ENCODE measurements at places on chromosomes 12 and 14.

DNA sequence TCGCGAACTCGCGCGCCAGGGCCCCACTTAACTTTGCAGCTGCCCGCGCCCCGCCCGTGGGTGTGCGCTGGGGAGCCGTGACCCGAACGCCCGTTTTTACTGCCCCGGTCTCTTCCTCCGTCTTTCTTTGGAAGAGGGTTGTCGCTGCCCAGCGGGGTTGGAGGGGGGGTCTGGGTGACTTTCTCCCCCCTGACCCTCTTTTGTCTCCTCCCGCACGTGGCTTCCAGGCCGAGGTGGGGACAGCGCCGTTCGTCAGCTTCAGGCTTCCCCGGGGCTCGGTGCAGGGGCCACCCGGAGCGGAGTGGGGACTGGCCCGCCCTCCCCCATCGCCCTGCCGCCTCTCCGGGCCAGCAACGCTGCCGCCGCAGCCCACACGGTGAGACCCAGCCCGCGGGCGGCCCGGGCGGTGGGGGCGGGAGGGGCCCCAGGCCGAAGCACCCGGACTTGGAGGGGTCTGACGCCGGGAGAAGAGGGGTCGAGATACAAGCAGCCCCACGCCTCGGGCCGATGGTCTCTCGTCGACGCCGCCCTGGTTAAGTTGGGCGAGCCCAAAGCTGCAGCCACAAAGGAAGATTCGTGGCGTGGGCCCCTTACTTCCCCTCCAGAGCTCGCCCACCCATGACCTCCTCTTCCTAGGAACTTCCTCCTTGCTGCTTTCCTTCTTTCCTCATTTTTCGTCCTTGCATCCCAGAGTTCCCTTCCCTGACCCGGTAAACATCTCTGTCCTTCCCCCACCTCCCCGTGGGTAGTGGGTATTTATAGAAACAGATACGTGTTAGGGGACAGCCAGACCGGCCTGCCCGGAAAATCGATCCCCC lies 1.2 kb downstream of the DYRK2 start:
- DNase-seq = peak; percentile 18

DNA sequence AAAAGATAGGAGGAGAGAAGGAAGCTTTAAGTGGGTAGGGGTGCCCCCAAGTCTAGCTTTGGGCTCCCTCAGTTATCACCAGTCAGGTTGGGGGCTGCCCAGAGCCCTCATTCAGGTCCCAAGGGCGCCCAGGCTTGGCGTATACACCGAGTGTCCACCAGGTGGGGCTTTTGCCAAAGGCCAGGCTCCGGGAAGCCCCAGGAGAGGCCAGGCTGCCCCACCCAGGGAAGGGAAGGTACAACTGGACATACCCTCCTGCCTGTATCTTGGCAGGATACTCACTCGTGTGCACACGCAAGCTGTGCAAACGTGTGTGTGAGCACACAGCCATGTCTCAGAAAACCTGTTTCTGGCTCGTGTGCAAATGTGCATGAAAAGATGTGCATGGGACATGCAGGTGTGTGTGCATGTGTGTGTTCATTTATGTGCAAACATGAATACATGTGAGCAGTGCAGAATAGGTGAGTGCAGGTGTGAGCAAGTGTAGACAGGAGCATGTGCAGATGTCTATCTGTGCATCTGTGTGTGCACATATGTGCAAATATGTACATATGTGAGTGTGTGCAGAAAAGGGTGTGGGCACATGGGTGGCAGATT lies 103.9 kb upstream of the MYL2 start:
- no peak for DNase-seq

GRCh38 chr14:49310298-49310697 lies 275.9 kb downstream of the RPS29 start:
- no peak for DNase-seq

GRCh38 chr14:75539561-75540478 lies 17.6 kb downstream of the BATF start:
- no peak for DNase-seq

GRCh38 chr14:66485910-66486421 lies at the start of gene CCDC196:
Gene CCDC196 (plus strand): TSS chr14:66486371. CDS start chr14:66486503, 132 bp downstream.
- DNase-seq = no peak

DNA sequence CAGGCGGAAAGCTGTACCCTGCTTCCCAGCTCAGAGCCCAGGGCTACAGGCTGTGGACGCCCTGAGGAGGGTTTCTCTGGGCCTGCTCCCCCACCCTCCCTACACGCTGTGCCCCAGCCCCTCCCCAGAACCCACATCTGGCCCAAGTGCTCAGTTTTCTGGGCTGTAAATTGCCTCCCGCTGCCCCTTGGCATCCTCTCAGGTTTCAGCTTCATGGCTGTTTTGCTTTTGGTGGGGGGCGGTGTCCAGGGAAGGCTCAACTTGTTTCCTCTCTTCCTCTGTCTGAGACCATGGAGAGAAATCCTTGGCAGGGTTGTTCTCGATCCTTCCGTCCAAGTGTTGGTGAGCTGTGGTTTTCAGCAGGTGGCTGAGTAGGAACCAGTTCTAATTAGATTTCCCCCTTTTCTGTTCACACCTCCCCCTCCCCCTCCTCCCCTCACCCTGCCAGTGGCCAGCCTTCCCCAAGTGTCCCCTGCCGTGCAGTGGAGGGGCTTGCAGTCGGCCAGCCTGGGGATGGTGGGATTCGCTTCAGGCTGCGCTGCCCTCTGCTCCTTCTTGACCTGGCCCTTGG lies 61.8 kb downstream of the TSPAN9 start:
- DNase-seq = no peak

DNA sequence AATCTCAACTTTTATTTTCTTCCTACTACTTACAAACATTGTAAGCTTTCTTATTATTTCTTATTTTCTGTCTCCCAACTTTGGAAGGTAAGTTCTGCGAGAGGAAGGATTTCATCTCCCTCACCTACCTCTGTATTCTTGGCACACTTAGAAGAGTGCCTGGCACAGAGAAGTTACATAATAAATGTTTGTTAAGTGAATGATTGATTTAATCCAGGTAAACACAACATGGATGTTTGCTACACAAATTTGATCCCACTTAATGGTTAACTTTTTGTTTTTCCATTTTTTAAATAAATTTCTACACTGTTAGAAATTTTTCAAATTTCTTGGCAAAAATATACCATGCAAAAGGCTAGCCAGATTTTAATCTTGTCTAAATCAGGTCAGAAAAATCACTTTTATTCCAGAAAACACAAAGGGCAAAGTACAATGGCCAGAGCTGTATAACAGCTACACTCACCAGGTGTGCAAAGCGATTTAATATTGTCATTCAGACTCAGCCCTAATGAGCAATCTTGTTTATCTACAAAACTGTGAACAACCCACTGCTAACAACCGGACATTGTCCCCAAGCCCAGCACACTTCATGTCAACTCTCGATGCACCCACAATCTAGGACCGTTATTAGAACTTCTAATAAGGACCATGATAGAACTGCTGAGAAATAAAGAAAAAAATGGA lies 222.1 kb upstream of the EEA1 start:
- DNase-seq = no peak

- no peak for DNase-seq
Measured at GRCh38 chr14:57461777-57462320, 31.8 kb downstream of the CCDC198 start.

GRCh38 chr12:111981987-111982386 lies 31.0 kb downstream of the TMEM116 start:
- no peak for DNase-seq

- DNase-seq = no peak
Measured at GRCh38 chr14:101856536-101856935, 95.0 kb downstream of the PPP2R5C start.

- no peak for DNase-seq
Measured at GRCh38 chr12:16352481-16352880, 5.0 kb downstream of the MGST1 start.

DNA sequence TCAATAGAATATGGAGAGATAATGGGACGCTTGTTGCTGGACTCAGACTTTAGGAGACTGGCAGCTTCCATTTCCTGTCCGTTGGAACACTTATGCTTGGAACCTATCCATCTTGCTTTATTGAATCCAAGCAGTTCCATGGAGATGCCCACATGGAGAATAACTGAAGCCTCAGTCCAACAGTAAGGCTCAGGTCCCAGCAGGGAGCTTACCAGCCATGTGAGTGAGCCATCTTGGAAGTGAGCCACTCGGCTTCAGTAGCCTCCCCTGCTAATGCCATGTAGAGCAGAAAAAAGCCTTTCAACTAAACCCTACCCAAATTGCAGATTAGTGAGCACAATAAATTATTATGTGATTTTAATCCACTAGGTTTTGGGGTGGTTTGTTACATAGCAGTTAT lies 538.8 kb upstream of the STXBP6 start:
- DNase-seq = no peak

DNA sequence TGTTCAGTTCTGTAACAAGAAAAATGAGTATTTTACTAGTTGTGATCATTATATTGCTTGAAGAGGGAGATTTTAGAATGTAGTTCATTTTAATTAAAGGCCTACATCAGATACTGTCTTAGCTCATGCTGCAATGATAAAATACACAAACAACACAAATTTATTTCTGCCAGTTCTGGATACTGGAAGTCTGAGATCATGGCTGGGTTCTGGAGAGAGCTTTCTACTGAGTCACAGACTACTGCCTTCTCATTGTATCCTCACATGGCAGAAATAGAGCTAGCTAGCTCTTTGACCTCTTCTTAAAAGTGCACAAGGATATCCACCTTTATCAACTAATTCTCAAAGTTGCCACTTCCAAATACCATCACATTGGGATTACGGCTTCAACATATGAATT lies 53.8 kb downstream of the MIS18BP1 start:
- DNase-seq = no peak

GRCh38 chr12:4685317-4685716 lies 34.9 kb upstream of the GALNT8 start:
- DNase-seq = no peak

DNA sequence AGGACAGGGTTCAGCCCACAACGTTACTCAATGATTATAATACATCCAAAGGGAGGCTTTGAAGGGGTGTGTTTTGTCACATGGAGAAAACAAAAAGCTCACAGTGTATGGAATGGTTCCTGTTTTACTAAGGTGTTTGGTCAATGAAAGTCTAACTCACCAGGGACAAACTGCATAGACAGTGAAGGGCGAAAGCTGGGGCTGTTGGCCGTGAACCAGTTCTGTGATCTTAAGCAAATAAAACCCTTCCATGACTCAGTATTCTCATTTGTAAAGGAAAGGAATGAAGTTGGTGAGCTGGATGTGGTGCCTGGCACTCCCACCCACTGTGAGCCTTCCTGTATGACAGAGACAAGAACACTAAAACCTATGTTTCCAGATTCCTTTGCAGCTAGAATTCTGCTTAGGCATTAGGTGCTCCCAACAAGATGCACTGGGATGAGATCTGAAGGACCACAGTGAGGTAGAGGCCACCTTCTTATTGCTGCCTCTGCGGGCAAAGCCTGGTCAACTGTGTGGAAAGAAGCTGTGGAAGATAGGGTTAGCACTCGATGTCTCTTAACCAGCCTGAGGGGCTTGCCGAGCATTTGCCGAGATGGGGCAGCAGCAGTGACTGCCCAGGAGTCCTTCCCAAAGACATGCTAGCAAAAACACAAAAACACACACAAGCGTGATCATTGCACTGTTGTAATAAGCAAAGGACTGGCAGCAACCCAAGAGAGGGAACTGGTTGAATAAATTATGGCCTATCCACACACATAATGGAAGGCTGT lies 48.5 kb downstream of the VCPKMT start:
- DNase-seq = no peak

DNA sequence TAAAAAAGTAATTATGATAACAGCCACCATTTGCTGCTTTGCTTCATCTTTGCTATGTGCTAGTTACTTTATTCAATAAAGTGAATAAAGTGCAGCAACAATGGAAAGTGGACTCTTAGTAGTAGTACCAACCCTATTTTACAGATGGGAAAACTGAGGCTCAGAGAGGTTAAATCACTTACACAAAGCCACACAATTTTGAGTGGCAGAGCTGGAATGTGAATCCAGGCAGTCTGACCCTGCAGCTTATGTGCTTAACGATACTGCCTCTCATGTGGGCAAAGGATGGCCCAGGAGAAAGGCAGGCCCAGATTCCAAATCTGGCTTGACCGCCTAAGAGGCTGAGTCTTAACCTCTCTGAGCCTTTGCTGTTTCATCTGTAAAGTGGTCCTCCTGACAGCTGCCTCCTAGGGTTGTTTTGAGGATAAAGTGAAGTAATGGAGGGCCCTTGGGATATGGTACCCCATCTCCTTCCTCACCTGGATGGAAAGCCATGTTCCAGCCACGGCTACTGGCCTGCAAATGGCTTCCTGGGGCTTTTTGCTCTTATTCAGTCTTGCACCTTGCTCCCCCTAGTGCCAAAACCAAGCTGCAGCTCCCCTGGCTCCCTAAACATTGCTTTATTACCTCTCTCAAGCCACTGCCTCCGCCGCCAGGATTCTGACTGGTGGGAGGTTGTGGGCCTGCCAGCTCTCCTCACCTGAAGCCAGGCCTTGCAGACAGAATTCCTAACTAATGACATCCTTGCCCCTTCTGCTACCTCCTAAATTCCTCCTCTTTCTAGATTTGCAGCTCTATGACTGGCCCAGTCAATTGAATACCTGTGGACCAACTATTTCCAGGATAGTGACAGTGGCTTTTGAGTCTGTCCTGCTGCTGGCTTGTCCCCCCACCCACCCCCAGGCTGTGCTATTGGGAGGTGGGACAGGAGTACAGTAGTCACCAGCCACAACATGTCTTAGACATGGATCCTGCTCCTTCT lies 283.3 kb upstream of the PWP1 start:
- no peak for DNase-seq

DNA sequence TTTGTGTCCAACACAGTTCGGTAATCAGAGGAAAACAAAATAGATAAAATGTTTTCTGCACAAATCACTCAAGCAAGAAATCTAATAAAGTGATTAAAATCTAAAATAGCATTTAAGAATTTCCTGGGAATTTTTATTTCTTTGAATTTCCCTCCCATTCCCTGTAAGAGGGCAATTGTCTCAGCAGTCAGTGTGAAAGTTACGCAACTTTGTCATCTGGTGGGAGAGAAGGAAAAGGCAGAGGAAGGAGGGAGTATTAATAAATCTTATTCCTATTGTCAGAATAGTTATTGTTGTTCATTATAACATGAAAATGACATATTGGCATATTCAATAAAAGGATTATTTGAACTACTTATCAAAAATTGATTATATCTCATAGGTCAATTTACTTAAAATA lies 464.9 kb downstream of the PRKD1 start:
- no peak for DNase-seq

DNA sequence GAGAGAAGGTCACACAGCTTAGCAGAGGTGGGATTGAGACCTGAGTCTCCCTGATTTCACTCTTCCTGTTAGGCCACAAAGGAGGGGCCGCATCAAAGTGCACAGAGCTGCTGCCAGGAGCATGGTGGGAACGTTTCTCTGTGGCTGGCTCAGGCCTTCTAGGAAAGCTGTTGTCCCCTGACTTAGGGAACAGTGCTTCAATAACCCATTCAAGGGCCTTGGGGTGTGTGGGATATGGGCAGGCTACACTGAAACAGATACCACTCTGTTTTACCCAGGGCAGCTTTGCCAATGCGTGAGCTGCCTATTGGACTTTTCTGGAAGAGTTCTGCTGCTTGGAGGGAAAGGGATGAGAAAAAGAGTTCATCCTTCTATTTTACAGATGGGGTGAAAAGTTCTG lies 110.0 kb downstream of the ADCK1 start:
- no peak for DNase-seq
